NCI-H510A (cell line): ENCODE measurements at places on chromosomes 16 and 17.
A peak's percentile ranks its signal among the peaks of the same experiment; 100 is the strongest.

DNA sequence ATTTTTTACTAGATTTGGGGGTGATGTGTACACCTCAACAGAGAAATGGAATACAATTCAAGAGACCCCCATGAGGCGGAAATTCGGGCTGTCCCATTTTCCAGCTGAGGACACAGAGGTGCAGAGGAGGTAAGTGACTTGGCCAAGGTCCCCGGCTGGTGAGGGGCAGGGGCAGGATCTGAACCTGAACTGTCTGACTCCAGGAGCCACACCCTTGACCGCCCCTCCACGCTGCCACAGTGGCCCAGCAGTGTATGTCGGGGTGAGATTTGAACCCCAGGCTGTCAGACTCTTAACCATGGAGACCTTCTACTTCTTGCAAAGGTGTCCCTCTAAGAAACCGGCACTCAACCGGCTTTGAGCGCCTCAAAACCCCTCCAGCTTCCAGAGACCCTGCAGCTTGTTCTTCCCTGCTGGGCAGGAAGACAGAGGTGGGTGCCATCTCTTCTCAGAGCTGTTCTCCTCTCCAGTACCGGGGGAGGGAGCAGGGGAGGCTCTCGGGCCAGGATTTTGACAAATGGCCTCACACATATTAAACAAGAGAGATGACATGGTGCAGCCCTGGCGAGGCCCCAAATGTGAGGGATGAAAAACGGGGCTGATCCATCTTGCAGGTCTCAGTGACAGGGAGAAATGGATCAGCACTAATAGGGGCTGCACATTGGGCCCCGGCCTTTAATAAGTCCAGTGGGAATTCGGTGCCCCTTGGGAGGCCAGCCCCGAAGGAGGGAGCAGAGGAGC, 222.3 kb downstream of the GSG1L start:
- DNase-seq = no peak

- DNase-seq = no peak
Measured at GRCh38 chr16:9124908-9125584, 33.6 kb downstream of the HAPSTR1 start.

- DNase-seq = no peak
Measured at GRCh38 chr16:14549789-14550153, 80.3 kb downstream of the PARN start.

DNA sequence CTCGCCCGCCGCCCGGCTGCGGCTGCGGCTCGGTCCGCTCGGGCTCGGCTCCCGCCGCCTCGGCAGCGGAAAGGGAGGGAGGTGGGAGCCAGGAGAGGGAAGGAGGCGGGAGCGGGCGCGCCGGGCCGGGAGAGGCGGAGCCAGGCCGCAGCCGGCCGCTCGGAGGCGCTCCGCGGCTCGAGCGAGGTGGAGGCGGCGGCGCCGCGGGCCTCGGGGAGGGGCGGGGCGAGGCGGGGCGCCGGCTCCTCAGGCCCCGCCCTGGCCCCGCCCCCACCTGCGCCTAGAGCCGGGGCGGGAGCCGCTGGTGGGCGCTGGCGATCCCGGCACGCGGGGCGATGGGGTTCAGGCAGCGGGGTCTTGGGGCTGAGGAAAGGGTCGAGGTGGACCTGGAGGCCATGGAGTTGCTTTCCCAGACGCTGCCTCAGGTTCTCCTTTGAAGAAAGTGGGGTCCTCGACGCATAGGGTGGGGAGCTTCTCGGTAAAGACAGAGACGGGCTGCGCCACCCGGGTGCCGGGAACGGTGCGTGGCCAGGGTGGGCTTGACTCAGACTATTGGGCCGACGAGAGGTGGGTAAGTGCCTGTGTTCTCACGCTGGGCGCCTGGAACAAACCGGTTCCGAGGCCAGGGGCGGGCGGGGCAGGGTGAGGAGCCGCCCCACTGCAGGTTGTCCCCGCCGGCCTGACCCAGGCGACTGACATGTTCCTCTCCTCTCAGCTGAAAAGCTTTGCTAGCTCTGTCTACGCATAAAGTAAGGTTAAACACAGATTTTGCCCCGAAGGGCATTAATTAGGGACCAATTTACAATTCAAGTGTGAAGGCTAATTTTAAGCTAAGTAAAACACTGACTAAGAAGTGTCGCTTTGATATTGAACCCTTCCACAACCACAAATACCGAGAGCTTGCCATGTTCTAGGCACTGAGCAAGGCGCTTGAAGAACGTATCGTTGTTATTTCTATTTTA, at the start of gene CMTM4:
CMTM4 (minus strand) TSS at position 75 of the 962 bp plus-strand sequence. CDS start 218 bp downstream, outside the sequence.
- peak; percentile 68 for DNase-seq

- DNase-seq = no peak
Measured at GRCh38 chr17:16534236-16534635, 34.8 kb downstream of the ZNF287 start.

DNA sequence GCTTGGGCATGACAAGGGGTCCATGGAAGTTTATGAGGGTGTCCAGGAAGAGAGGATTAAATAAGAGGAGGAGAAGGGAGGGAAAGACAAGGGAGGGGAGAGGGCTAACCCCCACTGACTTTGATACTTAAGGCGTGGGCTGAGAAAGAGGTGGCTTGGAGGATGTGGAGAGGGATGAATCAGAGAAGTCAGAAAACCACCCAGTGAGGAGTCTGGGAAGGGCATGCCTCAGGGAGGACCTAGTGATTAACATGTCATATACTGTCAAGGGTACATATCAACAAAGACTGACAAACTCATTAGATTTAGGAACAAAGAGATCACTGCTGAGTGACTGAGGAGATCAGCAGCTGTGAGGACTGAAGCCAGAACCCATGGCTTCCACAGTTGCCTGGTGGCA, 145.4 kb downstream of the IRX5 start:
- no peak for DNase-seq

- no peak for DNase-seq
Measured at GRCh38 chr17:2598166-2598565, 4.7 kb downstream of the PAFAH1B1 start.

GRCh38 chr16:25038239-25038954, 23.2 kb upstream of the ARHGAP17 start:
- no peak for DNase-seq

DNA sequence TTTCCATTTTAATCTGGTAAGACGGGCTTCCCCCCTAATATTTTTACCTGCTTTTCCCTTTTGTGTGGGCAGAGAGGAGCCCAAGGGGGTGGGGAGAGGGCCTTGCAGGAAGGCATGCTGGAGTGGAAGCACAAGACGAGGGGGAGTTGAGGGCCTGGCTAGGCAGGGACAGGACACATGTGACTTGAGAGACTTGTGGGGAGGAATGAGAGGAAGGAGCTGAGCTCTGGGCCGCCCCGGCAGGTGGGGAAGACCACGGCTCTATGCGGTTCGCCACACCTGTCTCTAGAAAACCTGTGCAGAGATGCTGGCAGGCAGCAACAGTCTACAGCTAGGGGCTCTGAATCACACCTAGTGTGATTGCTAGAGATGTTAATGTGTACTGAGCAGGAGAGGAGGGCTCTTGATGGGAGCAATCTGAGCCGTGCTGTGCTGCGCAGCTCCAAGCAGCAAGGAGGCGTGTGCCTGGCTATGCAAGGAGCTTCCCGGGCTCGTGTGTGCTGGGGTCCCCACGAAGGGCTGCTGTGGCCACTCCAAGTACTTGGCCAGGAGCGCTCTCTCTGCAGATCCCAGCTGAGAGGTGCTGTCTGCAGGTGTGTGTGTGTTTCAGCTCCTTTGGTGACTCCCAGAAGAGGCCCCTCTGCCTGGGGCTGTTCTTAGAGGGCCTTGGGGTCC, 50.2 kb downstream of the PDPK1 start:
- DNase-seq = no peak
